Melanocyte of skin (primary cell): ENCODE measurements at places on chromosomes 3 and 15. TPM values are rescaled to one million over a fixed set of nuclear protein-coding genes. Genes with fewer than 3 reads are reported as not detected.

The ECT2 gene
- 46.9 and 48.5 TPM in 2 replicates for total RNA-seq

The XCR1 gene
- not detected in 2 replicates for total RNA-seq

The SLC51B gene
- total RNA-seq: not detected in 2 replicates

The CD200 gene
- 7.2 and 16.7 TPM in 2 replicates for total RNA-seq

The WDR93 gene
- under 0.01 and 0.15 TPM in 2 replicates for total RNA-seq

The TRAT1 gene
- not detected in 2 replicates for total RNA-seq

The SLC28A1 gene
- total RNA-seq: not detected in 2 replicates

The NEO1 gene
- total RNA-seq: 18.6 and 21.8 TPM in 2 replicates

The DAZL gene
- total RNA-seq: not detected in 2 replicates

The PDE8A gene
- 34.8 and 36.7 TPM in 2 replicates for total RNA-seq

The PLA2G4E gene
- total RNA-seq: not detected in 2 replicates

The MOBP gene
- total RNA-seq: under 0.01 TPM in 1 of 2 replicates, not detected in the other

The TMOD3 gene
- 22.7 and 39.6 TPM in 2 replicates for total RNA-seq

The ATOSA gene
- total RNA-seq: 14.0 and 19.0 TPM in 2 replicates

The SETD5 gene
- 86.7 and 105 TPM in 2 replicates for total RNA-seq

The IQCF5 gene
- not detected in 2 replicates for total RNA-seq

The LCMT2 gene
- total RNA-seq: 8.5 and 10.3 TPM in 2 replicates

The ADGRG7 gene
- not detected in 2 replicates for total RNA-seq

The ISL2 gene
- not detected in 2 replicates for total RNA-seq

The MESP1 gene
- total RNA-seq: 0.77 and 1.00 TPM in 2 replicates

The SPINT1 gene
- 12.0 and 16.4 TPM in 2 replicates for total RNA-seq

The IRAK2 gene
- total RNA-seq: 2.2 and 7.6 TPM in 2 replicates

The PAK6 gene
- total RNA-seq: 0.36 and 1.4 TPM in 2 replicates

The GP9 gene
- total RNA-seq: not detected in 2 replicates

The MINAR1 gene
- 1.00 and 1.7 TPM in 2 replicates for total RNA-seq

The CTXN2 gene
- under 0.01 TPM in 1 of 2 replicates, not detected in the other for total RNA-seq

The TTC23 gene
- total RNA-seq: 28.3 and 40.7 TPM in 2 replicates

The KCNAB1 gene
- total RNA-seq: 1.0 and 1.1 TPM in 2 replicates

The GOLGA6L7 gene
- not detected in 2 replicates for total RNA-seq

The IDH2 gene
- 39.2 and 43.0 TPM in 2 replicates for total RNA-seq

The DPPA4 gene
- total RNA-seq: not detected in 2 replicates

The ZNF774 gene
- total RNA-seq: 0.77 and 1.00 TPM in 2 replicates

The TUSC2 gene
- 19.3 and 23.6 TPM in 2 replicates for total RNA-seq

The LPP gene
- total RNA-seq: 21.0 and 38.6 TPM in 2 replicates

The THSD4 gene
- total RNA-seq: 0.36 TPM in 1 of 2 replicates, not detected in the other

The FBLN2 gene
- 0.46 and 0.67 TPM in 2 replicates for total RNA-seq

The AMT gene
- 0.93 and 2.0 TPM in 2 replicates for total RNA-seq

The MCTP2 gene
- total RNA-seq: 8.7 and 20.4 TPM in 2 replicates

The NECTIN3 gene
- 22.0 and 33.1 TPM in 2 replicates for total RNA-seq

The EFCC1 gene
- total RNA-seq: 0.69 and 0.73 TPM in 2 replicates

The SSR3 gene
- 98.1 and 193 TPM in 2 replicates for total RNA-seq

The CACNA2D2 gene
- total RNA-seq: not detected in 2 replicates

The PLS1 gene
- total RNA-seq: 5.7 and 6.0 TPM in 2 replicates

The ITIH1 gene
- total RNA-seq: not detected in 2 replicates

The GPR176 gene
- 7.2 and 12.7 TPM in 2 replicates for total RNA-seq

The TMEM40 gene
- total RNA-seq: not detected in 2 replicates
